Pons (tissue), 1 donor: ENCODE measurements at places on chromosomes 4 and X.

- no peak for DNase-seq
These were observed 5.4 kb upstream of the PRICKLE3 start for GRCh38 chrX:49191574-49192011.

GRCh38 chr4:68905939-68906779 lies 45.4 kb downstream of the UGT2A3 start:
- DNase-seq: peak; percentile 21

GRCh38 chr4:71230271-71231128 lies 108.3 kb upstream of the SLC4A4 start:
- no peak for DNase-seq

GRCh38 chr4:151624626-151625565 lies 135.9 kb downstream of the GATB start:
- DNase-seq: peak; percentile 38

DNA sequence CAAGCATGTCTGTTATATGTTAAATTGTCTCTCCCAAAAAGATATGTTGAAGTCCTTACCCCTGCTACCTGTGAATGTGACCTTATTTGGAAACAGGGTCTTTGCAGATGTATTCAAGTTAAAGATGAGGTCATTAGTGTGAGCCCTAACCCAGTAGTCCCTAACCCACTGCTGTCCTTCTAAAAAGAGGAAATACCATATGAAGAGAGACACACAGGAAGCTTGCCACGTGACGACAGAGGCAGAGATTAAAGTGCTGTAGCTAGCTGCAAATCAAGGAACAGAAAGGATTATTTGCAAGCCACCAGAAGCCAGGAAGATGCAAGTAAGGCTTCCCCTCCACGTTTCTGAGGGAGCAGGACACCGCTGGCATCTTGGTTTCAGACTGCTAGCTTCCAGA lies 150.1 kb downstream of the HNRNPD start:
- peak; percentile 80 for DNase-seq
